ENCODE measurements at places on chromosomes 2 and 18.

DNA sequence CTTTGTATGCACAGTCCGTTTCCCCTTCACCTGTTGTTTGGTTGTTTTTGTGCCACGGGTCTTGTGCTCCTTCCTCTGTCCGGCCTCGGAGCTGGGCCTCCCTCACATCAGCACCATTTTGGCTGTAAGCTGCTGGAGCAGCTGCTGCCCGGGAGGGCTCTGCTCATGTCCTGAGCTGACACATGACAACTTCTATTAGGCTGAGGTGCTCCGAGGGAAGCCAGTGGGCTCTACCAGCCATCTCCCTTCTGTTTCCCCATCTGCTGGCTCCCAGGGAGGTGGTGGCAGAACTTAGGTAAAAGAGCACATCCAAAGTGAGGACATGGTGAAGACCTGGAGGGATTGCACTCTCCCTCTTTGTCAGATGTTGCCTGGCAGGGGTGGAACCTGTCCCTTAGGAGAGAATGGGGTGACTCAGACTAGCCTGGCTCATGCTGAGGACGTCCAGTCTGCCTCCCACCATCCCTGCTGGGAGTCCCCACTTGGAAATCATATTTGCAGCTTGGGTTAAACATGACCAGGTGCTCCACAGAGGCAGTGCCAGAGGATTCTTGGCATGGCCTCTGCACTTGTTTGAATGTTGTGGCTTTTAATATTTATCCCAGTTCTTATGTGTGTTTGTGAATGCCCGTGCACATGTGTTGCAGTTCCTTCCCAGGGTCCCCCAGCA is 49.8 kb upstream of the TNP1 start:
- DNase-seq, result no peak

DNA sequence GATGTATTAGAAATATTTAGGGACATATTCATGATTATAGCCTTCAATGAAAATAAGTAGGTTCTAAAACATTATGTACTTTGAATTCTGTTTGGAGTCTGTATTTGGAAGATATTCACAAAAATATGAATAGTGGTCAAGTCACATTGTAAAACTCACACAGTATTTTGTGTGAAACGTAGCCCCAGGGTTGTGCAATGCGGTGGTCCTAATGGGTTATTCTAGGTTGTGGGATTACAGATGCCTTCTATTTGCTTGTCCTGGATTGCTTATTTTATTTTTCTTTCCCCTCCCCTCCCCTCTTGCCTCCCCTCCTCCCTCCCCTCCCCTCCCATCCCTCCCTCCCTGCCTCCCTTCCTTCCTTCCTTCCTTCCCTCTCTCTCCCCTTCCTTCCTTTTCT is 93.7 kb upstream of the THUMPD2 start:
- DNase-seq, result no peak

DNA sequence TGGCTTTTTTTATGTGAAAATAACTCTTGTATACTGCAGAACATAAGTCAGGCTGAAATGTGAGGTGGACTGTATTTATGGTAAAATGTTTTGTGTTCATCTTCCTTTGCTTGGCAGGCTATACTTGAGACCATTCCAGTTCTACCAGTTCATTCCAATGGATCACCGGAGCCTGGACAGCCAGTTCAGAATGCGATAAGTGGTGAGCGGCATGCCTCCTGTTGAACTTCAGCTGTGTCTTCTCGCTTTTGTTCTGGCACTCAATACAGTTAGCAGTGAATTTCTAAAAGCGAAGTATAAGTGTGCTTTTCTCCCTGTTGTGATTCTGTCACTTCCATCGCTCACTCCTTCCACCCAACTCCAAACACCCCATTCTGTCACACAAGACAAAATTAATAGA is 138.5 kb downstream of the ARHGAP28 start:
- no peak for DNase-seq

DNA sequence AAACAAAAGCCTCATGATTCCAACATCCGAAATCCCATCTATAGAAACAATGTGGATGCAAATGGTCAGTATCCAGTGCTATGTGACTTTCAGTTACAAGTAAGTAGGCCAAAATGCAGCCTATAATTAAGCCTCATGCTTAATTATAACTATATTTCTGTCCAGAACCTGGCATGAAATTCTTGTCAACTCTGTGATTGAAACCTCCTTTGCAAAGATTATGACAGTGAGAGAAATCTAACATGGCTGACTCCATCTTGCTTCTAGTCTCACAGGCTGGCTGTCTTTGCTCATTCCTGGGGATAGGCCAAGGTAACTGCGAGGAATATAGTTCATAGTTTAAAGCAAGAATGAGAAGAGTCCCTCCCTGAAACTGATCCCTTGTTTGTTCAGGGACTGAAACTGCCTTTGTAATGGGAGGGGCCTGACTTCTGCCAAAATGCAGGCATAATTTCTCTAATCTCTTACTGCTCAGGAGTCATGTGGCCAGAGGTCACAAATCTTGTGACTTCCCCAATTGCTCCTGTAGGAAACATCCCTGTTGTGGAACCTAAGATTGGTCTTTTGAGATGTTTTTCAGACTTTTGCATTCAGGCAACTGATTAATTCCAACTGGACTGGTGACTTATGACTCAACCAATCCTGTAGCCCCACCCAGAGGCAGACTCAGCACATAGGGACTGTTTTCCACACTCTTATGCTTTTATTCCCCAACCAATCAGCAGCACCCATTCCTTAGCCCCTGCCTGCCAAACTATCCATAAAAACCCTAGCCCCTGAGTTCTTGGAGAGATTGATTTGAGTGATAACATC is 84.5 kb upstream of the TLK1 start:
- DNase-seq, result no peak

DNA sequence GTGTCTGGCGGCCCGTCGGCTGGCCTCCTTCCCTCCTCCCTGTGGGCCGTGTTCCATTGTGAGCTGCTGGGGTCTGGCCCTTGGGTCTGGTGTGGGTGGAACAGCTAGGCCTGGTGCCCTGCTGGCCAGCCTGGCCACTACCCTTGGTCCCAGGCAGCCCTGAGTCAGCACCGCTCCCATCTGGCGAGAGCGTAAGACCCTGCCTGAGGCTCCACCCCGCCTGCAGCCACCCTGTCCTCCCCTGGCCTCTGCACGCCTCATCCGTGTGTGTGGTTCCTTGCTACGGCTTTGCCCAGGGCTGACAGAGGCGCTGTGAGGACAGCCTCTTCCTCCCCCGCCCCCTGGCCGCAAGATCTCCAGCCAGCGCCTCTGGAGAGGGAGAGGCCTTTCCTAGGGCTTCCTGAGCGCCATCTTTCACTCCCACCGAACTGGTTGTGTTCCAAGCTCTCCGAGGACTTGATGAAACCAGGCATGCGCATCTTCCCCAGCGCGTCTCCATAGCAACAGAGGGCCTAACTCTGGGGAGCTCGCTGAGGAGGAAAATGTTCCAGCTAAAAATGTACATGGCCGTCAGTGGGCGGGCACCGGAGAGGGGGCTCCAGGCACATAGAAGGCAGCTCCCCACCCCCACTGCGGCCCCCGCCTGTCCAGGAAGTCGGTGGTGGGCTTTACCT is 83.0 kb downstream of the STPG4 start:
- no peak for DNase-seq

GRCh38 chr2:134670955-134671354 is 47.8 kb downstream of the TMEM163 start:
- DNase-seq, result no peak

DNA sequence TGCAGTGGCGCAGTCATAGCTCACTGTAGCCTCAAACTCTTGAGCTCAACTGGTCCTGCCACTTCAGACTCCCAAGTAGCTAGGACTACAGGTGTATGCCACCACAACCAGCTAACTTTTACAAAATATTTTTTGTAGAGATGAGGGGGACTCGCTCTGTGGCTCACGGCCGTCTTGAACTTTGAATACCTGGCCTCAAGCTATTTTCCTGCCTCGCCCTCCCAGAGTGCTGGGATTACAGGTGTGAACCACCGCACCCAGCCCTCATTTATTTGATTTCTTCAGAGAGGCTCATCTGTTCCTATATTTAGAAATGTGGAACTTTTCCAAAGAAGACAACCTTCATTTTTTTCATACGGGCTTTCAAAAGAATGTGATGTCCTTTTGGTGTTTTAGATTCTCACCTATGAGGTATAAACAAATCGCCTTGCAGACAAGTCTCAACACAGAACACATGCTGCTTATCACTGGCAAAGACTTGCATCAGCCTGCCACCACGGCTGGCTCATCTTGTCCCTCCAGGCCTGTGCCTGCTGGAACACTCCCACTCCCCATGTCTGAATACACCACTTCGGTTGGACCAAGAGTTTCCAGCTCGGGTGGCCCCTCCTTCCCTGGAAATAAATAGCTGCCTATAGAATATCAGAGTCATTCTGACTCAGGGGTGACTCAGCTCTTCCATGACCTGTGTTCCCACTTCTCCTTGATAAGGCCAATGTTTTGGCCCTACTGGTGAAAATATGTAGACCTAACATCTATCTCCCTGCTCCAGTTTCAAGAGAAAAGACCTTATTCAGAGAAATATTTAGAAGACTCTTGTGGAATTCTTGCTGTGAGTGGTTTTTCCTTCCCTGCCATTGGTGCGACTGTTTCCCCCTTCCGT is 202.6 kb downstream of the TGIF1 start:
- DNase-seq, result peak; percentile 98

DNA sequence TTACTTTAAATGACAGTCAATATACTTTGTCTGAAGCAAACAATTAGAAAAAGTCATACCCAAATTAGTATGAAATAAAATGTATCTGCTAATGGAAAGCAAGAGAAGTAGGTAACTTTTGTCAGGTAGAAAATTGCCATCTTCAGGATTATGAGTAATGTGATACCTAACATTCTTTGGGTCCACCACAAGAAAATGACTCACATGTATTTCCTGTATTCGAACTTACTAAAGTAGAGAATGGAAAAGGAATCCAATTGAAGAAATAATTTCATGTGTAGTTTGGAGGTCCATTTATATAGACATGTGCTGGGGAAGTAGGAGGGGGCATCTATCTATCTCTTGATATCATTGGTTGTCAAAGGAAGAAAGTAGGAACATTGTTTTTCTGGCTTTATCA is 636.2 kb upstream of the CHAC2 start:
- peak; percentile 78 for DNase-seq

DNA sequence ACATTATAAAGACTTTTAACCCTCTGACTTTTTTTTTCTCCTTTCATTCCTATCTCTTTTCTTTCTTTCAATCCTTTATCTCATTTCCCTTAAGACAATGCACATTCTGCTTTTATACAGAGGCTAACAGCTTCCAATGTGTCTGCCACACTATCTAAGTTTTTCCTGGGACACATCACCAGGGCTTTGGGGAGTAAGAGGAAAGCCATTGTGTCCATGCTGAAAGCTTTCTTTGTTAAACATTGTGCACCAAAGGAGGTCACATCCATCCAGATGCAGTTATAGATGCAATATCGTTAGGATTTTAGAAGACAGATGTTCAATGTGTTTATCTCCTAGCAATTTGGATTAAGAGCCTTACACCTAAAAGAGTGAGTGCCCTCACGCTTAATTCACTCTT is 534.1 kb downstream of the CNTNAP5 start:
- DNase-seq, result no peak

DNA sequence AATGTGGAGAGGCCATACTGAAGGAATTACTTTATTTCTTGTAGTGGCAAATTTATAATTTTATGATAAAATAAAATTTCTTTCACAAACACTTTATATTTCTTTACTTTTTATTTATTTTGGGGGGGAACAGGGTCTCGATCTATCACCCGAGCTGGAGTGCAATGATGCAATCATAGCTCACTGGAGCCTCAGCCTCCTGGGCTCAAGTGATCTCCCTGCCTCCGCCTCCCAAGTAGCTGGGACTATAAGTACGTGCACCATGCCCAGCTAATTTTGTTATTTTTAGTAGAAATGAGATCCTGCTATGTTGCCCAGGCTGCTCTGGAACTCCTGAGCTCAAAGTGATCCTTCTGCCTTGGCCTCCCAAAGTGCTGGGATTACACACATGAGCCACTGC is 59.6 kb downstream of the SOS1 start:
- DNase-seq, result no peak

- no peak for DNase-seq
Observed at GRCh38 chr2:237427769-237428506, 14.0 kb upstream of the COL6A3 start.

DNA sequence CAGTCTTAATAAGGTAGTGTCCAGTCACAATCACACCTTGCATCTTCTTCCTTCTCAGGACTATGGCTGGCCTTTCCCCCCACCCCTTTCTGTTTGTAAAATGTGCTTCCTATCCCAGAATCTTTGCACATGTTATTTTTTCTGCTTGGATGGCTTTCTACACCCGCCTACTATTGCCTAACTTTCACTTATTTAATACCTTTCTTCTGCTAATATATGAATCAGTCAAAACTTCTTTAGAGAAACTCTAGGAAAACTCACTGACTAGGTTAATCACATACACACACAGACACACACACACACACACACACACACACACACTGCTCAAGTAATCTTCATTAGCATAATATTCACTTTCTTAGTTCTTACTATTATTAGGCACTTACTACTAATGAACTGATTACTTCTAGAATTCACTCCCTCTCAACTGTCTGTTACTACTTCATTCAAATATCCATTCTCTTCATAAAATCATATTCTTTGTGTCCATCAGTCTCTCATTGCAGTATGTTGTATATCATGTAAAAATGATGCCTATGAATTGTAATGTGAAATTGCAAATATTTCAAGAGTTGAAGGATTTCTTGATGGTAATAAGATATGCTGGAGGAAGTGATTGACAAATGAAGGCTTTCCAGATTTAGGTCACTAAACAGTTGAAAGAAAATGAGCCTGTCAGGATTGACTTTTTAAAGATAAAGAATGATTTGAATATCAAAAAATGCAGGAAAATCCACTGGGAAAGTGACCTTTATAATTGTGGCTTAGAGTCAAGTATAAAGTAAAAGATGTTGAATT is 51.2 kb downstream of the CLIP4 start:
- DNase-seq, result no peak

DNA sequence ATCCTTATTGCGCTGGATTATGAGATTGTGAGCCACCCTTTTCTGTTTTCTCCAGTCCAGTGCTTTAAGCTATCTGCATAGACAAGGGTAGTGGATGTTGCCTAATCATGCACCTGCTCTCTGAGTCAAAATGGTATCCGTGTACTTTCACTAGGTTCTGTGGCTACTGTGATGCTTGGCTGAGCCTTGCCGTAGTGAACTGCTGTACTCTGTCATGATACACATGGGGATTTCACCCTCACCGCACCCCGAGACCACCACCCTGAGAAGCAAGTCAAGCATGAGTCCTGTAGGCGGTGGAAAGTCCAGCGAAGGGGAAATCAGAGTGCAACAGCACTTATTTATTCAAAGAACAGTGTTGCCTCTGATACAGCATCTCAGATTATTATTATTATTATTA is 55.0 kb downstream of the ARHGAP25 start:
- DNase-seq, result no peak

DNA sequence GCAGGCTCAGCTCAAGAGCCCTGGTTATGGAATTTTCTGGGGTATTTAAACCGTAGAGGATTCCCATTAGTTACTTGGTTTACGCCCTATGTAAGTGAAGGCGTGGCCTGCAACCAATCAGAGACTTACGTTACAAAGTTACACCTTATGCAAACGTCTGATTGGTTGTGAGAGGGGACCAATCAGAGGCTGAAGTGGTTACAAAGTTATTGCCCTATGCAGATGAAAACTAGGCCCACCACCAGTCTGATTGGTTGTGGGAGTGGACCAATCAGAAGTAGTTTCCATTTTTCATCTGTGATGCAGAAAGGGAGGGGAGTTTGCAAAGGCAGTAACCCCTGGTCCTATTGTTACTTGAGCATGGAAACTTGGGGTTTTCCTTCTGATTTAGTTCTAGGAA is 49.1 kb downstream of the DLGAP1 start:
- no peak for DNase-seq

GRCh38 chr2:51791496-51791895 is 759.6 kb upstream of the NRXN1 start:
- DNase-seq, result no peak
